RPMI8226 (cell line): ENCODE measurements at places on chromosomes 5 and 9.
A peak's percentile ranks its signal among the peaks of the same experiment; 100 is the strongest.

DNA sequence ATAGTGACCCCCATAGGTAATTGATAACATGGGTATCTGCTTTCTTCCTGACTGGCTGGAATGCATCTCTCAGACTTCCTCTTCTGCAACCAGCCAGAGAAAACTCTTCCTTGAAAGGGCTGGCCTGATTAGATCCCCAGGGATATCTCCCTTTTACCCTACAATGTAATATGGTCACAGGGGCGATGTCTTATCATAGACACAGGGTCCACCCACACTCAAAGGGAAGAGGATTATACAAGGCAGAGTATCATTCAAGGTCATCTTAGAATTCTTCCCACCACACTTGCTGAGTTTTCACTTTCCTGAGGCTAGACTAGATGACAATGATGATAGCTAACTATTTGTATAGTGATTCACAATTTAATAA lies 33.2 kb downstream of the TTLL11 start:
- DNase-seq = no peak

GRCh38 chr9:111399772-111400563 lies 69.9 kb upstream of the OR2K2 start:
- DNase-seq = peak; percentile 15

- DNase-seq = no peak
These were observed 444.2 kb upstream of the RIOK2 start for GRCh38 chr5:97627272-97627671.

DNA sequence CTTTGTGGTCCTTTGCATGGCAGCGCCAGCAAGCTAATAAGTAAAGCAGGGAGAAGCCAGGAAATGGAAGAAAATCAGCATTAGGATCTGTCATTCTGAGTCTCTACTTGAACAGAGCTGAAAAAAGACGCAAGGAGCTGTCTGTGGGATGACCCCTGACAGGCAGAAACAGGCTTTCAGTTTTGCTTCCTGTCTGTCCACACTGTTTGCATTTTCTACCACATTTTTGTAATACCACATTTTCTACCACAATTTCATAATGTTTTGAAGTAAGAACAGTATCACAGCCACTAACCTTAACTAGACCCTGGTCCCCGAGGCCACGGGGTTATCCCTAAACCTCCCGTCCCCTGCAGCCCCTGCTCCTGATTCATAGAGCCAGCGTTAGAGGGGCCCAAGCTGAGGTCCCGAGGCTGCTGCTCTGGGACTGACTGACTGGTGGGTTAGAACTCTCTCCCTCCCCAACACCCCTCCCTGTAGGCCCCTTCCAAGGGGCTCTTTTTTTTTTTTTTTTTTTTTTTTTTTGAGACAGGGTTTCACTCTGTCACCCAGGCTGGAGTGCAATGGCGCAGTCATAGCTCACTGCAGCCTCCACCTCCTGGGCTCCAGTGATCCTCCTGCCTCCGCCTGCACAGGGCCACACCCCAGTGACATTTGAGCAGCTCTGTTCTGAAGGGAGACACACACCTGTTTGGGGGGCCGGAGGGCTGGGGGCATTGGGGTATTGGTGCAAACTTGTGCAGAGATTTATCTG lies 4.0 kb upstream of the CLIC3 start:
- DNase-seq = peak; percentile 59

DNA sequence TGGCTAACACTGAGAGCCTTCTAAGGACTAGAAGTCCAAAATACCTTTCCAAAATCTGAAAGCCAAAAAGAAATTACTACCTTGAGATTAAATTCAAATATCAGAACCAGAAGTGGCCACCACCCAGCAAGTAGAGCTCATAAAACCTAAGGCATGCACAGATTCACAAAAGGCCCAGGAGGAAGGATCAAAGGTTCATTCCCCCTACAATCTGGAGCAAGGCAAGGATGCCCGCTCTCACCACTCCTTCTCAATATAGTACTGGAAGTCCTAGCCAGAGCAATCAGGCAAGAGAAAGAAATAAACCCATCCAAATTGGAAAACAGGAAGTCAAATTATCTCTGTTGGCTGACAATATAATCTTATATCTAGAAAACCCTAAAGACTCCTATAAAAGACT lies 6.0 kb downstream of the RASEF start:
- DNase-seq = no peak

DNA sequence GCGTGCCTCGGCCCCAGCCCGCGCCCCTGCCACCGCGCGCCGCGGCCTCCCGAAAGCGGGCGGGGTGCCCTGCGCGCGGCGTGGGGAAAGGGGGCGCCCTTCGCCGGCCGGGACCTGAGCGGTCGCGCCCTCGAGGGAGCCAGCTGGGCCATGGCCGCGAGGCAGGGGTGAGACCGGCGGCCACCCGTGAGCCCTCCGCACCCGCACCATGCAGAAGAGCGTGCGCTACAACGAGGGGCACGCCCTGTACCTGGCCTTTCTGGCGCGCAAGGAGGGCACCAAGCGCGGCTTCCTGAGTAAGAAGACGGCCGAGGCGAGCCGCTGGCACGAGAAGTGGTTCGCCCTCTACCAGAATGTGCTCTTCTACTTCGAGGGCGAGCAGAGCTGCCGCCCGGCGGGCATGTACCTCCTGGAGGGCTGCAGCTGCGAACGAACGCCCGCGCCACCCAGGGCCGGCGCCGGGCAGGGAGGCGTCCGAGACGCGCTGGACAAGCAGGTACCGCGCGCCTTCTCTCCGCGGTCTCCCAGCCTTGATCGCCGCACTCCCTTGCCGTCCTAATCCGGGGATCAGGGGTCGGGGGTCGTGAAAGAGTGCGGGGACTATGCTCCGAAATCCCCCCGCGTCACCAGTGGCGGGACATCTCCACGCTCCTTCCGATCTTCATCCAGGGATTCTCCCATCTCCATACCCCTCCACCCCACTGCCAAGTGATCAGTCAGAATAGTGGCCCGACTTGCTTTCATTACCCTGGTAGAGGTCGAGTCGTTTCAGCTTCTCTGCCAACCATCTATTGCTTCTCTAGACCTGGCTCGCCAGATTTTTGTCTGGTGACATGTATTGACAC lies 590 bp downstream of the RASGRF2 start:
- DNase-seq = no peak
